ENCODE measurements at places on chromosomes 16 and 17. TPM values are rescaled to one million over a fixed set of nuclear protein-coding genes. Genes with fewer than 3 reads are reported as not detected.

The P2RX1 gene
- 4.8 TPM for total RNA-seq

DNA sequence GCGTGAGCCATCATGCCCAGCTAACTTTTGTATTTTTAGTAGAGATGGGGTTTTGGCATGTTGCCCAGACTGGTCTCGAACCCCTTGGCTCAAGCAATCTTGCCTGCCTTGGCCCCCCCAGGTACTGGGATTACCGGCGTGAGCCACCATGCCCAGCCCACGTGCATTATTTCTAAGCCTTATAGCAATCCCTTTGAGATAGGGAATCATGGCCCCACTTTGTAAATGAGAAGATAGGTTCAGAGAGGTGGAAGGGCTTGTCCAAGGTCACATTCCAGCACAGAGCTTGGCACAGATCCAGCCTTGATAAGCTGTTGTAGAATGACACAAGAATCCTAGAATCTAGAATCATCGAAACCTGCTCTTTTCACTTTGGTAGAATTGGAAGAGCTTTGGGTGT is 4.2 kb upstream of the PYCARD start:
- no peaks in the 10 kb centered on the region for H3K4me1 ChIP-seq
- H3K4me3 ChIP-seq: no peak overlapping the region
- no peaks in the 10 kb centered on the region for H3K36me3 ChIP-seq
- H3K27me3 ChIP-seq: no peaks in the 10 kb centered on the region

The CIBAR2 gene
- total RNA-seq: not detected

The PHF12 gene
- total RNA-seq: 42.2 TPM

The TMEM204 gene
- 2.9 TPM for total RNA-seq

DNA sequence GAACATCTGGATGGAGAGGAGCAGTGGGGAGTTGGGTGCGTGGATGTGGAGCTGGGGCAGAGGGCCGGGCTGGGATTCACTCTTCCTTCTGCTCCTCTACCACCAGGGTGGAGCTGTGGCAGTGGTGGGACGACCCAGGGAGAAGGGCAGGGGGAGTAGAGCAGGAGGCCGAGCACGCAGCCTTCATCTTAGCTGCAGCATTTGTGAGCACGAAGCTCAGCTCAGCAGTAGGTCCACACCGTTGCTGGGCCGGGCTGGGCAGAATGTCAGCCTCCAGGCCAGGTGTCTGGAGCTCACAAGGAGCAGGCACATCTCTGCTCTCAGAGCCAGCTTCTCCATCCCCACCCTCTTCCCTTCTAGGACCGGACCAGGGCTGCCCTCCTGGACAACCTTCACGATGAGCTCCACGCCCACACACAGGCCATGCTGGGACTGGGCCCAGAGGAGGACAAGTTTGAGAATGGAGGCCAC is 55.7 kb downstream of the OR1D5 start:
- no peak overlapping the region for H3K4me3 ChIP-seq
- H3K27ac ChIP-seq: no peak overlapping the region

GRCh38 chr16:58462997-58463941 is 36.7 kb upstream of the NDRG4 start:
- no peak overlapping the region for H3K27ac ChIP-seq
- peaks cover 47% of the 10 kb centered on the region for H3K27me3 ChIP-seq
- H3K36me3 ChIP-seq: no peaks in the 10 kb centered on the region
- H3K4me3 ChIP-seq: peak overlapping the region; percentile 24
- peaks cover 7% of the 10 kb centered on the region for H3K4me1 ChIP-seq
- DNase-seq: no peak

GRCh38 chr16:86714166-86714565 is 135.8 kb downstream of the FOXL1 start:
- DNase-seq: no peak
- no peak overlapping the region for H3K27ac ChIP-seq
- no peaks in the 10 kb centered on the region for H3K36me3 ChIP-seq
- H3K27me3 ChIP-seq: no peaks in the 10 kb centered on the region
- no peaks in the 10 kb centered on the region for H3K4me1 ChIP-seq

DNA sequence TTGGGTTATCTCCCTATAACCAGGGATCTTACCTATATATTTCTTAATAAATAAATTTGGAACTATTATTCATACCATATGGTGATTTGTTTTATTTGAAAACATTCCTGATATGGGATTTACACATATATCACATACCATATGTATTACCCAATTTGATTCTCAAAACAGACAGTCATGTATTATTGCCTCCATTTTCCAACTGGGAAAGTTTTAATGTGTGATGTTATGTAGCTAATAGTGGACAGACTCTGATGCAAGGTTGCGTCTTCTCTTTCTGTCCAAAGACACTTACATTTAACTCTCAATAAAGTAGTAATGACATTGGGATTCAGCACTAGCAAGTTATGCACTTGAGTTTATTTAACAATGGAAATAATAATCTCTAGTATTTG is 1.1 kb downstream of the KRTAP9-9 start:
- H3K36me3 ChIP-seq: no peaks in the 10 kb centered on the region
- H3K27me3 ChIP-seq: no peaks in the 10 kb centered on the region

DNA sequence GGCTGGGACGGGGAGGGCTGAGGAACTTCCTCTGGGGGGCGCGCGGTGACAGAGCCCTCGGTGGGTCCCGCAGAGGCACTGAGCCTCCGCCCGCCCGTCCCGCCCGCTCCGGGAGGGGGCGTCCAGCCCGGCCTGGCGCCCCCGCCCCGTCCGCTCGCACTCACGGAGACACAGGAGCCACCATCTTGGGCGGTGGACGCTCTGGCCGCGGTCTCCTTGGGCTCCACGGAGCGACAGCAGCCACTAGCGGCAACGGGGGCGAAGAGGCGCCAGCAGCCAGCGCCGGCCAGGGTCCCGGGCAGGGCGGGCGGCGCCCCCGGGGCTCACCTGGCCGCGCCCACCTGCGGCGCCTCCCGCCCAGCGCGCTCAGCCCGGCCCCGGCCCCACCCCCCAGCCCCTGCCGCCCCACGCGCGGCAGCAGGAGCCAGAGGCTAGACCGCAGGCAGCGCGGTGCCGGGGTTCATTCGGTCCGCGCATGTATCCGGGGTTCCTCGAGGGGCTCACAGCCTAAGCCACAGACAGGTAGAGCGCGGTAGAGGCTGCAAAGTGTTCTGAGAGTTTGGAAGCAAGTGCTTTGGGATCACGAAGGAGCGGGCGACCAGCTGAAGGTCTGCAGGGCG is at the start of gene C17orf113:
TSS of gene C17orf113 (minus strand) at position 209 of the 620 bp plus-strand sequence. CDS start 7,225 bp downstream, outside the sequence.
- peaks cover 3% of the 10 kb centered on the region for H3K4me1 ChIP-seq
- no peaks in the 10 kb centered on the region for H3K36me3 ChIP-seq
- peak; percentile 59 for DNase-seq
- no peaks in the 10 kb centered on the region for H3K27me3 ChIP-seq

DNA sequence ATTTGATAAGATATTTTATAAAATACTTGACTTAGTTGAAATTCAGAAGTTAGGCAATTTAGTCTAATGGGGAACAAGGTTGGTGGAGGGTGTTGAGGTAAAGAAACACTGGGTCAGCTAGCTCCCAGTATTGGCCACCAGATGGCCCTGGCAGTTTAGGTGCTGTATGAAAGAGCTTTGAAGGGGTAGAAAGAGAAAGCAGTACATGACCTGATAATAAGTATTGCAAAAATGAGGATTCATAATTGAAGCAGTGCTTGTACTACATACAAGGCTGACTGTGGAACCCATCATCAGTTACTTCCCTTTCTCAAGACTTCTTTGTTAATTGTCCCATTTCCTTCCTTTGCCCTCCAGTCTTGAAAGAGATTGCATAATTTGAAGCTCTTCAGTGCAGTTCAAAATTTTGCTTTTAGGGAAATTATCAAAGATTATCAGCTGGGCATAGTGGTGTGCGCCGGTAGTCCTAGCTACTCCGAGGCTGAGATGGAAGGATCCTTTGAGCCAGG is 29.4 kb downstream of the TANC2 start:
- no peak overlapping the region for H3K4me3 ChIP-seq
- H3K4me1 ChIP-seq: no peaks in the 10 kb centered on the region
- H3K27ac ChIP-seq: no peak overlapping the region
- DNase-seq: no peak
- H3K27me3 ChIP-seq: no peaks in the 10 kb centered on the region

DNA sequence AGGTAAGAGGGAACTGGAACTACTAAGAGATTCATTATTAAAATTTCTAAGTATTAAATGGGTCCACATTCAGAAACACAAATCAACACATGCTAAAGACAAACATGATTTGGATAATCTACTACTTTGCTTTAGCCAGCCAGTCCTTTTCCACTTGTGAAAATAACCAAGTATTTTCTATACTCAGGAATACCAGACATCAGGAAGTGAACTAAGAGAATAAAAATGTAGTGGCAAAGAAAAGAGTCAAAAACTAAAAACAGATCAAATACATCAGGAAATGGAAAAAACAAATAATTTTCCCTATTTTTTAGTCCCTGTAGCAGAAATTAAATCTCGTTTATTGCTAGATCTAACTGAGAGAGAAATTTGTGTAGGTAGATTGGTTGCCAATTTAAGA is 78.0 kb downstream of the MYO1D start:
- H3K4me3 ChIP-seq: no peak overlapping the region
- DNase-seq: no peak
- no peak overlapping the region for H3K27ac ChIP-seq
- H3K4me1 ChIP-seq: no peaks in the 10 kb centered on the region
- no peaks in the 10 kb centered on the region for H3K36me3 ChIP-seq
- no peaks in the 10 kb centered on the region for H3K27me3 ChIP-seq

- no peaks in the 10 kb centered on the region for H3K27me3 ChIP-seq
- DNase-seq: no peak
- no peak overlapping the region for H3K27ac ChIP-seq
- H3K36me3 ChIP-seq: no peaks in the 10 kb centered on the region
- H3K4me1 ChIP-seq: no peaks in the 10 kb centered on the region
These were observed 244.9 kb downstream of the STX8 start for GRCh38 chr17:9330611-9331271.

The GINS2 gene
- total RNA-seq: 39.9 TPM

The DPEP1 gene
- 0.42 TPM for total RNA-seq

DNA sequence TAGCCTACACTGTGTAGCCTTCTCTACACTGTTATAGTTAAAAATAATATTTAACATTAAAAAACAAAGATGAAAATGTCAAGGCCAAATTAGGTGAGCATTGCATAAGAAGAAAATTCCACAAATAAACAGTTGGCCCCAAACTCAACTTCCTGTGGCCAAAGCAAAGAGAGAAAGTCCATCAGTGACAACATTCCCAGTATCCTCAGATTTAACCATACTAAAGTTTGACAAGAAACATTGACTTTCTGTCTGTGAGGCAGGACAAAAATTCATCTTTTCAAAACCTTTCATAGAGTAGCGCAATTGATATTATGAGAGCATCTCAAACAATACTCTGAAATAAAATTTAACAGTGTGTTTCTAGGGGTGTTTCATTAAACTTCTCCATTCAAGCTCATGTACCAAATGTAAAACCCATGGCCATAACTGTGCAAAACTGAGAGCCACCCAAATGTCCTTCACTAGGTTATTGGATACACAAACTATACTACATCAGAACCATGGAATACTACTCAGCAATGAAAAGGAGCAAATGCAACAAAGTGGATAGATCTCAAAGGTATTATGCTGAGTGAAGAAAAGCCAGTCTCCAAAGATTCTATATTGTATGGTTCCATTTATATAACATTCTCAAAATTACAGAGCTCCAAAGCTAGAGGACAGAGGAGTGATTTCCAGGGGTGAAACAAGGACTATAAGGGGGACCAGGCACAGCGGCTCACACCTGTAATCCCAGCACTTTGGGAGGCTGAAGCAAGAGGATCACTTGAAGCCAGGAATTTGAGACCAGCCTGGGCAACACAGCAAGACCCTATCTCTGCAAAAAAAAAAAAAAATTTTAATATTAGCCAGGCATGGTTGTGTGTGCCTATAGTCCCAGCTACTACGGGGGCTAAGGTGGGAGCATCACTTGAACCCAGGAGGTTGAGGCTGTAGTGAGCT is 38.7 kb downstream of the TMEM114 start:
- H3K36me3 ChIP-seq: no peaks in the 10 kb centered on the region
- no peak for DNase-seq
- H3K27me3 ChIP-seq: no peaks in the 10 kb centered on the region
- no peaks in the 10 kb centered on the region for H3K4me1 ChIP-seq
- H3K4me3 ChIP-seq: no peak overlapping the region

The GPRC5C gene
- total RNA-seq: 139 TPM

The TMEM88 gene
- 2.7 TPM for total RNA-seq

The ANKRD40CL gene
- 54.5 TPM for total RNA-seq

- DNase-seq: no peak
- H3K36me3 ChIP-seq: no peaks in the 10 kb centered on the region
- no peaks in the 10 kb centered on the region for H3K27me3 ChIP-seq
- H3K4me1 ChIP-seq: no peaks in the 10 kb centered on the region
These were observed 25.1 kb downstream of the SGSM2 start for GRCh38 chr17:2362416-2362815.

The KRTAP4-4 gene
- not detected for total RNA-seq

The NPW gene
- total RNA-seq: 3.5 TPM

The IL17C gene
- total RNA-seq: not detected

- no peak overlapping the region for H3K27ac ChIP-seq
- H3K4me3 ChIP-seq: no peak overlapping the region
- H3K4me1 ChIP-seq: no peaks in the 10 kb centered on the region
- no peaks in the 10 kb centered on the region for H3K27me3 ChIP-seq
- no peaks in the 10 kb centered on the region for H3K36me3 ChIP-seq
These were observed 891.8 kb upstream of the SOX9 start for GRCh38 chr17:71229070-71229469.

The CRHR1 gene
- total RNA-seq: not detected

DNA sequence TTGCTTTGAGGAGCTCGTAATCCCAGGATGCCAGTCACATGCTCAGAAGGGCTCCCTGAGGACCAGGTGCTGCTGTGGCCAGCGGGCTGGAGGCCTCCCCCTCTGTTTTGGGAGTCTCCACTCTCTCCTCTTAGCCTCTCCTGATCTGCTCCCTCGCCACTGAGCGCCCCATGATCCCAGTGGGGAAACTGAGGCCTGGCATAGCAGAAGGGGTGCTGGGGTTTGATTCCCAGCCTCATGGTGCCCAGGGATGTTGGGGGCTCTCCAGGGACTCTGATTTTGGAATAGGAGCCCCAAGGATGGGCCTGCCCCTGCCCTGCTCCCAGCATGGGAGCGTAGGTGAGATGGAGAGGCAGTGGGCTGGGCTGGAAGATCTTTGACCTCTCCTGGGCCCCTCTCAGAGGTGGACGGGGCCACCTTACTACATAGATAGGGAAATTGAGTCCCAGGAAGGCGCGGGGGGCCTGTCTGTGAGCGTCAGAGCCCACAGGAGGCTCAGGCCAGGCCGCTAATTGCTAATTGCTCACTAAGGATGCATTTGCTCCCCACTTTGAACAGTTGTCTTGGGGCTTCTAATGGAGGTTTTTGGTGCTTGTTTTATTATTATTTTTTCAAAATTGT is 525 bp upstream of the ADCY7 start:
- peak overlapping the region; percentile 31 for H3K4me3 ChIP-seq
- H3K4me1 ChIP-seq: peaks cover 24% of the 10 kb centered on the region
- peak overlapping the region; percentile 79 for H3K27ac ChIP-seq
- H3K36me3 ChIP-seq: no peaks in the 10 kb centered on the region
- DNase-seq: peak; percentile 30

GRCh38 chr17:6205525-6205924 is 135.3 kb downstream of the WSCD1 start:
- H3K36me3 ChIP-seq: no peaks in the 10 kb centered on the region
- H3K27ac ChIP-seq: no peak overlapping the region
- H3K4me3 ChIP-seq: no peak overlapping the region
- DNase-seq: no peak

GRCh38 chr16:73231944-73232554 is 184.1 kb upstream of the ZFHX3 start:
- no peak overlapping the region for H3K4me3 ChIP-seq
- no peaks in the 10 kb centered on the region for H3K27me3 ChIP-seq
- no peaks in the 10 kb centered on the region for H3K4me1 ChIP-seq
- no peak overlapping the region for H3K27ac ChIP-seq

Measured in colonic mucosa (tissue), 4 donors.